ENCODE measurements at places on chromosomes 2 and 18.
A peak's percentile ranks its signal among the peaks of the same experiment; 100 is the strongest.

DNA sequence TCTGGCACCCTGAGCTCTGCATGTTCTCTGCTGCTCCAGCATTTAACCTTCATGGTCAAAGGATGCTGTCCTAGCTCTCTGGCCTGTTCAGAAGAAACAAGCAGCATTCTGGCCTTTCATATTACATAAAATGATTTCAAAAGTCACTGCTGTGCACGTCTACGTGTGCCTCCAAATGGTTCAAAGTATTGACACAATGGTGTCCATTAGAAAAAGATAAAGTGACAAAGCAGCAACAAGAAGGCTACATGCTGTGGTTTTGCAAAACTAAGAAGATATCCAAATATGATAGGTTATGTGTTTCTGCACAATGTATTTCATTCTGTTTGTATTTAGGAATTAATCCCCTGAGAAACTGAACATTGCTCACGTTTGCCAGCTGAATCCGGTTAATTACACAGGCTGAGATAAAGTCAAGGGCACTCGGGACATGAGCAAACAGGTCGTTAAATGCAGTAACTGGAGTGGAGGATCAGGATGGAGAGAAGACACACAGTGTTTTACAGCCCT is 258.5 kb downstream of the DOK6 start:
- DNase-seq, result no peak

DNA sequence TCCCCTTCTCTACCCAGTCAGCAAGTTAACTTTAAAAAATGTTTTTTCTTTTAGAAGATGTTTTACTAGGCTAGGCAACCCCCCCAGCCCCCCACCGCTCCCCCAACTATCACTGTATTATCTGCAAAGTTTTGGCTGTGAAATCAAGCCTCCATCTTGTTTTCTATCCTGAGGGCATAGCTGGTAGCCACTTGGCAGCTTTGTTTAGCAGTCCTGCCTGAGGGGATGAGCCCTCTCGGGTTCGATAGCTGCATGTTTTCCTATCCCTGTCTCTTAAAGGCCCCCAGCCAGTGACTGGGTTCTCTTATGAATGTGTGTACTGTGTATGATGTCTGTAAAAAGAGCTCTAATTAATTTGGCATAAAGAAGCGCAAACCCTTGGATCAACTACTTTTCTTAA is 43.4 kb downstream of the MRO start:
- DNase-seq, result peak; percentile 40

DNA sequence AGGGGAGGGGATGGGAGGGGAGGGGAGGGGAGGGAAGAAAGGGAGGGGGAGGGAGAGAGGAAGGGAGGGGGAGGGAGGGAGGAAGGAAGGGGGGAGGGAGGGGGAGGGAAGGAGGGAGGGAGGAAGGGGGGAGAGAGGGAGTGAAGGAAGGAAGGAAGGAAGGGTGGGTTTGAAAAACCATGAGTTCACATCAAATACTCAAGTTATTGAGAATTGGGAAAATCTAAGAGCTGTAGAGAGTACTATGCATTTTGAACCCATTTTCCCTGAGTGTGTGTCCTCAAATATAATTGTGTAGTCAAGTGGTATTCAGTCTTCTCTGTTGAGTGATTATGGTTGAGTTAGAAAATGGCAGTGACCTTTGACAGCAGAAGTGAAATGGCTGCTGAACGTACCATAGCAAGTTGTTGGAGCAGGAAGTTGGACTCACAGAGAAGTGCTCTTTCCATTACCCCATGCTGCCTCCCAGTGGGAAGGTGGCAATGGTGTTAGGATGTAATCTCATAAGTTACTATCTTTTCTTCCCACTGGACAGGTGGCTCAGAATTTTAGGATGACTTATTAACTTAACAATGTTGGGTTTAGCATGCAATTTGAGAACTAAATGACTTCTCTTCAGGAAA is 214.6 kb downstream of the SETBP1 start:
- DNase-seq, result no peak

- no peak for DNase-seq
These were observed 8.4 kb upstream of the NR4A2 start for GRCh38 chr2:156340804-156341451.

DNA sequence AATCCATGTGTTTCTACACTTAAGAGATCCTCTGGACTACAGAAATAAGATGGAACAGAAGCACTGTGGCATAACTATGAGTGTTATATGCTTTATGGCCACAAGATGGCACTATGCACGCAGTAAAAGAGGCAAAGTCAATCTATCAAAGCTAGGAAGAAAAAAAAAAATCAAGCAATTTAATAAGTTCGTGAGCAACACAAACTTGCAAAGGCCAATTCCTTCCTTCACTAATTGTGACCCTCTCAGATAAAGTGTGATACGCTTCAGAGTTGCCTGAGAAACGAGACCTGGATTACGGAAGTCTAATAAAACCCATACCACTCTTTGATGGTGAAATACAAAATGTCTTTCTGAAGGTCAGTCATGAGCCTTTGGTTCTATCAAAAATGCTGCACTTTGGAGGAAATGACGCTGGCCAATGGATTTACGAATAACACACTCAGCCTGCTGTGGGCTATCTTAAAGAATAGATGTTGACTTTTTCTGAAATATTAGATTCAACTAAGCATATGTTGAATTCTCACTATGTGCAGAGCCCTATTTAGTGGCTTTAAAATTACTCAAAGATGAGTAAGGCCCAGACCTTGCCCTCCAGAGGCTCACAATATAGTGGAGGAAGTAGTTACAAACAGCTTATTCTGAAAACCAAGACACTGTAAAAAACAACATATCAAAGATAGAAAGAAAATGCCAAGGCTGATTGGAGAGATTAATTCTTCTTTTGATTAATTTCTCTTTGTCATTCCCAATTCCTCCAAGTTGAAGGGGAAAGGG is 35.5 kb upstream of the TTR start:
- DNase-seq, result peak; percentile 40

GRCh38 chr18:44579028-44579702 is 101.5 kb upstream of the SETBP1 start:
- no peak for DNase-seq

DNA sequence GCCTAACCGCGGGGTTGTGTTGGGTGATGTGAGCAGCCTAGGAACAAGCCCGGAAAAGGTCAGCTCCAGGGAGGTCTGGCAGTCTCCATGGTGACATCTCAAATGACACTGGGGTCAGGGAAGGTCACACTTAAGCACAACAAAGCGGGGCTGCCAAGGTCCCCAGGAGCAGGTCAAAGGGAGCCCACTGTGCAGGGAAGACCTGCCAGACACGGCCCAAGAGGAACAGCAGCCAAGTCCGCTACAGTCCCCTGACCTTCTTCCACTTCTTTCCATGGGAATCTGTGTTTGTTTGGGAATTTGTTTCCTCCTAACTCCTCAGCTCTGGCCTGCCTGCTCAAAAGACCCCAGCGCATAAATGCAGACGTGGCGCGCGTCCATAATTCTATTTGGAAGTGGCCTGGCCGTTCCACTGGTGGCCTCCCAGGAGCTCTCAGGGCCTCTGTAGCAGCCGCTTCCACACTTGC is 232.1 kb upstream of the COPS8 start:
- no peak for DNase-seq

DNA sequence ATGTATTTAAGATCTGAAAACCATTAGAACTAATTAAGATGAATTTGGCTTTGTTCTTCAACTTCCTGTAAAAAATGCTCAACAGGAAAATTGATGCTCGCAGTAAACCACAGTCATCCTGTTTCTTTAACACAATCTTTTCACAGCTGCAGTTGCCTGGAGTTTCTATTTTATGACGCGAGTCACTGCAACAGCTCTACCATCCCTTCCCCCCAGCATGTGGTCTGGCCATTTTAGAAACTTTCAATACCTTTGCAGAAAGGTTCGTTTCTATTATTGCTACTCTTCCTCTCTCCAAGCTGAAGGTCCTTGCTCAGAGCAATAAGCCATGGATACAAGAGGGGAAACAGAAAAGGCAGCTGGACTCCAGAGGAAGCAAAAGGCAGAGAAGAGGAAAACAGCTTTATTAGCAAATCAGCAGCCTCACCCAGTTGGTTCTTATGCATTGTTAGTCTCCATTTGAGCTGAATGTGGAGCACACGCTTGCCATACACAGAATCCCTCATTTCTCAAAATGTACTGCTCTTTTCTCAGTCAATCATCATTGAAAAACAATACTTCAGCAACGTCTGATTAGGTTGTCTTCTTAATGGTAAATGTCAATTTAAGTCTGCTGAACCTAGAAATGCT is 3.9 kb downstream of the WIPF1 start:
- DNase-seq, result peak; percentile 93

DNA sequence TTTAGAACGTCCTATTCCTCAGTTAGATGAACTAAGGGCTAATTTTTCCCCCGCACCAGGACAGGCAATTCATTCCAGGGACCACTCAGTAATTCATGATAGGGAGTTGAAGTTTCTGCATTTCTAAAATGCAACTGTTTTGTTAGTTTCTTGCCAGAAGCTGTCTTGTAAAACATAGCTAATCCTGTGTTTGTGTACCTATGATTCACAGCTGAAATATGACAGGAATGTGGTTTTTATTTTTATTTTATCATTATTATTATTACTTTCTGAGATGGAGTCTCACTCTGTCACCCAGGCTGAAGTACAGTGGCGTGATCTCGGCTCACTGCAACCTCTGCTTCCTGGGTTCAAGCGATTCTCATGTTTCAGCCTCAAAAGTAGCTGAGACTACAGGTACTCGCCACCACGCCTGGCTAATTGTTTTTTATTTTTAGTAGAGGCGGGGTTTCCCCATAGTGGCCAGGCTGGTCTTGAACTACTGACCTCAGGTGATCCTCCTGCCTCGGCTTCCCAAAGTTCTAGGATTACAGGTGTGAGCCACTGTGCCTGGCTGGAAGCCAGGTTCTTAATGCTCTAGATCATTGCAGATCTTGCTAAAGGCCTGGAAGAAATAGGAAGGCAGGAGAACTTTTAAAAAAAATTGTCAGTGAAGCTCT is 154.8 kb upstream of the FHL2 start:
- no peak for DNase-seq

- no peak for DNase-seq
These were observed 73.3 kb downstream of the TMEM18 start for GRCh38 chr2:603869-604268.

DNA sequence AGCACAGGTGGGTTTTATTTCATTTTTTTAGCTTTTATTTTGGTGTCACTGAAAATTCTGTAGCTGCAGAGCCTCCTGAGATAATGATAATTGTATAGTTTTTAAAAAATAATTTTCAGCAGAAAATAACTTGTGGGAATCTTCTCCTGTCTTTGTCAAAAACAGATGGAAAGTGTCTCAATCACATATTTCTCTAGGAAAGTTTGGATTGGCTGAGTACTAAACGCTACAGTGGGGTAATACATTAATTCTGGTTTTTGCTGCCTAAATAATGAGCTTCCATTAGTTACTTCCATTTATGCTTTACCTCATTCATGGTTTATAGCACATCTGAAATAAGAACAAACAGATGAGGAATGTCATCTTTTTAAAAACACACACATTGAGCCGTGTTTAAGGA is 2.2 kb downstream of the TWIST2 start:
- no peak for DNase-seq

DNA sequence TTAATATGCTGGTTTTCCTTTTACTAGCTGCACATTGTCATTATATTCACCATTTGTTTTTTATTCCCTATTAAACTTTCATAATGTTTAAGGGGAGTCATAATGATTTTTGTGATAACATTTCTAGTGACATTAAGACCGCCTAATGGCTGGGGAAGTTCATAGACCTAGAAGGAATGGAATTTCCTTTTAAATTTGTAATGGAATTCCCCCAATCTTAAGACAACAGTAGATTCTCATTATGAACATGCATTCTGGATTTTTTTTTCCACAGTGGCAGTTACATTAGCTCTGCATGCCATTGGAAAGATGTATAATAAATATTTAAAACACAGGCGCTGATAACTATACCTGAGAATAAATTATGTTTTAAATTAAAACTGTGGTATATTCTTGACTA is 8.4 kb downstream of the YPEL5 start:
- DNase-seq, result no peak

GRCh38 chr2:85178154-85178553 is 45.0 kb downstream of the TCF7L1 start:
- DNase-seq, result no peak

GRCh38 chr2:73983322-73984202 is 1.1 kb upstream of the TET3 start:
- DNase-seq, result no peak

- no peak for DNase-seq
These were observed 51.7 kb downstream of the NEB start for GRCh38 chr2:151682459-151683003.

- no peak for DNase-seq
These were observed 255.7 kb downstream of the HNMT start for GRCh38 chr2:138219961-138220360.

GRCh38 chr2:145861940-145862339 is 1342.0 kb upstream of the ZEB2 start:
- no peak for DNase-seq

- DNase-seq, result no peak
These were observed 2.1 kb downstream of the MSGN1 start for GRCh38 chr2:17818235-17818815.

GRCh38 chr2:142989273-142990204 is 112.1 kb downstream of the KYNU start:
- peak; percentile 65 for DNase-seq

GRCh38 chr2:157899125-157899839 is 23.2 kb upstream of the ACVR1 start:
- no peak for DNase-seq

DNA sequence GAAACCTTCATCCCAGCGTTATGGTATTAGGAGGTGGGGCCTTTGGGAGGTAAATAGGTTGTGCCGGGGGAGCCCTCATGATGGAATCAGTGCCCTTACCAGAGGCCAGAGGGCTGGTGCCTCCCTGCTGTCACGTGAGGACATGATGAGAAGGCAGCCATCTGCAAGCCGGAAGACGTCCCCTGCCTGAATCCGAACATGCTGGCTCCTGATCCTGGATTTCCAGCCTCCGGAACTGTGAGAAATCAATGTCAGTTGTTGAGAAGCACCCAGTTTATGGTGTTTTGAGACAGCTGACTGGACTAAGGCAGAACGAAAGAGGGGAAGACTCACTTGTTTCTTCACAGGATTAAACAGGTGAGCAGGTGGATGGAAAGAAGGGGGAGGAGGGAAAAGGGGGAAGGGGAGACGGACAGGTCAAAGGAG is 13.0 kb upstream of the KLF11 start:
- DNase-seq, result no peak

GRCh38 chr2:127410871-127411652 is 7.2 kb upstream of the PROC start:
- no peak for DNase-seq

- DNase-seq, result no peak
These were observed 23.7 kb downstream of the MRPL33 start for GRCh38 chr2:27795093-27795834.

GRCh38 chr2:43005975-43006833 is 213.8 kb upstream of the HAAO start:
- no peak for DNase-seq

DNA sequence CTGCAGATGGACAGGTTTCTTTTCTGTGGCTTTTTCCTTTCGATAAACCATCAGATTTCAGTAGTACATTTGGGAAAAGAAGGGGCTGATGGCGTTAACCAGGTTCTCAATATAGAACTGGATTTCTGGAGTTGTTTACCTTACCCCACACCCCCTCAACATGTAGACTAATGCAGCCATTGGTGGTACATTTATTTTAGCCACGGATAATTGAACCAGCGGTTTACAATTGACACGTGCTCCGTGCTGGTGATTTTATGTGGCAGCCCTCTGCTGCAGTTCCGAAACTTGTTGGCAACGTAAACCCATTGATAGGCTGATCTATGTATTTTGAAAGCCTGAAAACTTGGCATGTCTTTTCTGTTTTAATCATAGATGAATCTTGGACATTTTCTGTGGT is 5.4 kb downstream of the SOX11 start:
- no peak for DNase-seq
